Heart left ventricle (tissue), 16 donors: ENCODE measurements at places on chromosomes 1 and 21. TPM values are rescaled to one million over a fixed set of nuclear protein-coding genes. Genes with fewer than 3 reads are reported as not detected.

FAM177B gene
- not detected for polyA plus RNA-seq

TMEM35B gene
- 12.3 TPM for polyA plus RNA-seq

GRCh38 chr1:184060316-184060715 is 8.8 kb downstream of the TSEN15 start:
- DNase-seq = no peak

GRCh38 chr1:236468625-236469024 is 55.2 kb upstream of the LGALS8 start:
- DNase-seq = no peak

DNA sequence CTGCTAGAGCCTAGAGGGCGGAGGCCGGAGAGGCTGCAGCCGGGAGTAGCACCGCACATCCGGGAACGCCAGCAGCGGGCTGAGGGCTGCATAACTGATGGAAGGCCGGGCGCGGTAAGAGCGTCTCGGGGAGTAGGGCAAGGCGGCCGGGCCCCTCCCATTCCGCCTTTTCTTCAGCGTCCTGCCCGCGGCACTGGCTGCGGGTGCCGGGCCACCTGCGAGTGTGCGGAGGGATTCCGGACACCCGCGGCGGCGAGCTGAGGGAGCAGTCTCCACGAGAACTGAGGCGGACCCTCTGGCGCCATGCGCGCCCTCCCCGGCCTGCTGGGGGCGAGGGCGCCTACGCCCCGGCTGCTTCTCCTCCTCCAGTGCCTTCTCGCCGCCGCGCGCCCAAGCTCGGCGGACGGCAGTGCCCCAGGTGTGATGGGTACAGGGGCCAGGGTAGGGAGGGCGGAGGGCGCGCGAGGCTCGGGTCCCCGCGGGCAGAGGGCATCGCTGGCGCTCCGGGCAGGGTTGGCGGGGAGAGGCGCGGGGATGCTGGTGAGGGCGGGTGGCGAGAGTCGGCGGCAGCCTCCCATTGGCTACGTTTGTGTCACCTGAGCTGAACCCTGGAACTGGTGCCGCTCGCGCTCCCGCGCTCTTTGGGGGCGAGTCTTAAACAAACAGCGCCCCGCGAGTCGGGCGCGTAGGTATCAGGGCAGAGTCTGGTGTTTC is 334.4 kb downstream of the SRGAP2C start:
- DNase-seq = peak; percentile 32

- DNase-seq = no peak
Observed at GRCh38 chr1:228811712-228812305, 76.5 kb downstream of the RHOU start.

DNA sequence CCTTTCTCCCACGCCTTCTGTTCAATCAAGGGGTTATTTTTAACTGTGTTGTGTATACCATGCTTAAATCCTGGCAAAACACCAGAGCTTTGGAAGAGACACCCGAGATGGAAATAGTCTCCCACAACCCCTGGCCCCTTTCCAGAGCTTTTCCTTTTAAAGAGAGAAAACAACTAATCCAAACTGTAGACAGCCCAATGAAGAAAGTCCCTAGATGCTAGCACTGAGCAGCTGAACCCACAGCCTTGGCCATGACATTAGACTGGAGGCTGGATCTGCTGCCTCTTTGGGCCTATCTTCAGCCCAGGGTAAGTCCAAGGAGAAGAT is 64.9 kb upstream of the ARTN start:
- DNase-seq = no peak

DNA sequence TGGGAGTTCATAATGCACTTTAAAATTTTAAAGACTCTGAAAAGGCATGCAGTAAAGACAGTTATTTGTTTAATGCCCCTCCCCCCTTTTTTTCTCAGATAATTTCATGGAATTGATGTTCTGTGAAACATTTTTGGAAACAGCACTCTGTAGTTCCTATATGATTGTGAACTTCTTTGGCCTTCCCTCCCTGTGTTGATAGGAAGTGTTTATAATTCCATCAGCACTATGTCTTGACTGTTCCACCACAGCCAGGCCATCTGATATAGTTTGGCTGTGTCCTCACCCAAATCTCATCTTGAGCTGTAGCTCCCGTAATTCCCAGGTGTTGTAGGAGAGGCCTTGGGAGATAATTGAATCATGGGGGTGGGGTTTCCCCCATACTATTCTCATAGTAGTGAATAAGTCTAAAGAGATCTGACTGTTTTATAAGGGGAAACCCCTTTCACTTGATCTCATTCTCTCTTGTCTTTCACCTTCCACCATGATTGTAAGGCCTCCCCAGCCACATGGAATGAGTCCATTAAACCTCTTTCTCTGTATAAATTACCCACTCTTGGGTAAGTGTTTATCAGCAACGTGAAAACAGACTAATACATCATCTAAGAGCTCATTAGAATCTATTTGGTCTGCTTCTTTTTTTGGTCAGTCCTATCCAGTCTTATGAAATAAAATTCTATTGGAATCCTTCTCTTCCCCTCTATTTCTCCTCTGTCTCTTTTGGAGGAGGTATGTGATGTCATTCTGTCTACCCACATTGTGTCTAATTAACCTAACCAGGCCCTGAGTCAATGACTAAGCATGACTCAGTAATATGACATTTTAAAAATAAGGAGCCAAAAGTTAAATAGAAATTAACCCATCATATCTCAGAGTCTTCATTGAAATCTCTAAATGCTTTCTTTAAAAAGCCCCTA is 8.9 kb downstream of the CCDC185 start:
- no peak for DNase-seq

DNA sequence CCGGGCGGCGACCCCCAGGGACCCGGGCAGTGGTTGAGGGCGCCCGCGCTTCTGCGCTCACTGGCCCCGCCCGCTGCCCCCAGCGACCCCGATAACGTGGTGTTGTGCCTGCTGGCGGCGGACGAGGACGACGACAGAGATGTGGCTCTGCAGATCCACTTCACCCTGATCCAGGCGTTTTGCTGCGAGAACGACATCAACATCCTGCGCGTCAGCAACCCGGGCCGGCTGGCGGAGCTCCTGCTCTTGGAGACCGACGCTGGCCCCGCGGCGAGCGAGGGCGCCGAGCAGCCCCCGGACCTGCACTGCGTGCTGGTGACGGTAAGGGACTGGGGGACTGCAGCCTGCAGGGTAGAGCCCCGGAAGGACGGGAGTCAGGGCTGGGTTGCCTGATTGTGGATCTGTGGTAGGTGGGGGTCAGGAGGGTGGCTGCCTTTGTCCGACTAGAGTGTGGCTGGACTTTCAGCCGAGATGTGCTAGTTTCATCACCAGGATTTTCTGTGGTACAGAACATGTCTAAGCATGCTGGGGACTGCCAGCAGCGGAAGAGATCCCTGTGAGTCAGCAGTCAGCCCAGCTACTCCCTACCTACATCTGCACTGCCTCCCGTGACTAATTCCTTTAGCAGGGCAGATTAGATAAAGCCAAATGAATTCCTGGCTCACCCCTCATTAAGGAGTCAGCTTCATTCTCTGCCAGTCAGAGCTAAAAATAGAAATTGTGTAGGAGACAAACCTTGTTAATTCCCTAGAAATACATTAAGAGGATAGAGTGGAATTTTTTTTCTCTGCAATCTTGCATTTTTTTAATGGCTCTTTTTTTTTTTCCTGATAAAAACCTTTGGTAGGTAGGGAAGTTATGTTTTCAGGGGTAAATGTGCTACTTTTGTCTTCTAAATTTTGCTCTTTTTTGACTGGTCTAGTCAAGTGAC is 1.5 kb downstream of the GADD45A start:
- DNase-seq = peak; percentile 91

- peak; percentile 29 for DNase-seq
Observed at GRCh38 chr1:228314658-228315483, 91.8 kb downstream of the TRIM11 start.

DNA sequence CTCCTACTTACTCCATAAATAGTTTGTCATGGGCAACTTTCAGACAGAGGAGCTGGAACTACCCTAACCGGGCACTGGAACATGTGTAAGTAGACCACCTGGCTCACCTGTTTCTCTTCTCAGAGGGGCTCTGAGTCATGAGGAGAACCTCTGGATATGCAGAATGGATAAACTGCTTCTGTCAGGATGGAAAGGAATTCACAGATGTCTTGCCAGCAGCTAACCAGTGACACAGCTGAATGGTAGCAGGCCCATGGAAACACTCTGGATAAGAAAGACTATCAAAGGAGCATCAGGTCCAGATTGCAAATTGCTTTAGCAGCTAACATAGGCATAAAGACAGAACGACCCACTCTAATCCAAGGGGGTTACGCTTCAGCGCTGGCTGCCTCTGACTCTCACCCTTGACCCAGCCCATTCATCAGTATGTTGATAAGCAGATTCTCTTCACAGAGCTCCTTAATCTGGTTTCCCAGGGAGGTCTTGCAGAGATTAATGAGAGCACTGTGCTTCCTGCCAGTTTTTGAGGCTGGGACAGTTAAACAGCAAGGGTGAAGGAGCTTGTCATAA is 54.2 kb downstream of the HIVEP3 start:
- DNase-seq = no peak

DNA sequence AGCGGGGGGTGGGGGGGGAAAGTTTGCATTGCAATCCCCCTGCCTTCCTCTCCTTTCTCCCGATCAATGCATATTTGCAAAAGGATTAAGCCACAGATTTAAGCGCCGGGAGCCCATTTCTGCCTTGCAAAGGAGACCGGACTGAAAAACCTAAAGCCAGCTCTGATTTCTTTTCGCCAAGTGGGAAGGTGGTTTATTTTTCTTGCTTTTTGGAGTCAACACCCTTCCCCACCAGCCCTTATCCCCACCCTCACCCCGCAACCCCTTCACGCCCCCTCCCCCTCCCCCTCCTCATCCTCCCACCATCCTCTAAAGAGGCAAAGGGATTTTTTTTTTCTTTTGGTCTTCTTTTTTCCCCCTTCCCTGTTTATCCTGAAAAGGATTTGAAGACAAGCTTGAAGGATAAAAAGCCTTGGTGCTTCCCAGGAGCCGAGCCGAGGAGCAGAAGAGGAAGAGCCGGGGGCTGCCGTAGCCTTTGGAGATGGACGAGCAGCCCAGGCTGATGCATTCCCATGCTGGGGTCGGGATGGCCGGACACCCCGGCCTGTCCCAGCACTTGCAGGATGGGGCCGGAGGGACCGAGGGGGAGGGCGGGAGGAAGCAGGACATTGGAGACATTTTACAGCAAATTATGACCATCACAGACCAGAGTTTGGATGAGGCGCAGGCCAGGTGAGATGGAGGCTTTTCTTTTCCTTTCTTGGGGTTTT is 513 bp downstream of the PBX1 start:
- peak; percentile 54 for DNase-seq

DNA sequence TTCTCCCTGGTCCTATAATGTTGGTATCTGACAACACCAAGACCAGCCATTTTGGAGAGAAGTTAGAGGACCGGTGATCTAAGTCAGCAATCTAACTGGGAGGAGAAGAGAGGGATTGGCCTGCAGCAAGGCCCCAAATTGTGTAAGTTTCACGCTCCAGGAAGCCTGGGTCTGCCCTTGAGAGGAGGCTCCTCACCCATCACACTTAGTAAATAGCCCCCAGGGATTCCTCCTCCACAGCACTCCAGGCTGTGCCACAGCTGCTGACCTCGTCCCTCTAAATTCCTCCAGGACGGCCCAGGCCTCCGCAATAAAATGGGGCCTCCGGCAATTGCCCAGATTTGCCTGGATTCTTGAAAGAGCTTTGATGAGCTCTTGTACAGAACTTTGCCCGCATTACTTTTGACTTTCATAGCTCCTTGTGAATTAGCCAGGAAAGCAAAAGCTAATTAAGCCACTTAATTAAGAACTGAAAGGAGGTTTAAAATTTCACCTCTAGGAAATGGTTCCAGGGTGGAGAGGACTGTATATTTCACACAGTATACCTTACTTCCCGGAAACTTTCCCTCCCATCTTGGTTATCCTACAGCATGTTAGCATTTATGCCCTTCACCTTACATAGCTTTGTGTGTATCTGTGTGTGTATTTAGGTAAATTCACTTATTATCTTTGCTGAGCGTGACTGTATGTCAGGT is 90.5 kb downstream of the LAMC2 start:
- DNase-seq = no peak

DNA sequence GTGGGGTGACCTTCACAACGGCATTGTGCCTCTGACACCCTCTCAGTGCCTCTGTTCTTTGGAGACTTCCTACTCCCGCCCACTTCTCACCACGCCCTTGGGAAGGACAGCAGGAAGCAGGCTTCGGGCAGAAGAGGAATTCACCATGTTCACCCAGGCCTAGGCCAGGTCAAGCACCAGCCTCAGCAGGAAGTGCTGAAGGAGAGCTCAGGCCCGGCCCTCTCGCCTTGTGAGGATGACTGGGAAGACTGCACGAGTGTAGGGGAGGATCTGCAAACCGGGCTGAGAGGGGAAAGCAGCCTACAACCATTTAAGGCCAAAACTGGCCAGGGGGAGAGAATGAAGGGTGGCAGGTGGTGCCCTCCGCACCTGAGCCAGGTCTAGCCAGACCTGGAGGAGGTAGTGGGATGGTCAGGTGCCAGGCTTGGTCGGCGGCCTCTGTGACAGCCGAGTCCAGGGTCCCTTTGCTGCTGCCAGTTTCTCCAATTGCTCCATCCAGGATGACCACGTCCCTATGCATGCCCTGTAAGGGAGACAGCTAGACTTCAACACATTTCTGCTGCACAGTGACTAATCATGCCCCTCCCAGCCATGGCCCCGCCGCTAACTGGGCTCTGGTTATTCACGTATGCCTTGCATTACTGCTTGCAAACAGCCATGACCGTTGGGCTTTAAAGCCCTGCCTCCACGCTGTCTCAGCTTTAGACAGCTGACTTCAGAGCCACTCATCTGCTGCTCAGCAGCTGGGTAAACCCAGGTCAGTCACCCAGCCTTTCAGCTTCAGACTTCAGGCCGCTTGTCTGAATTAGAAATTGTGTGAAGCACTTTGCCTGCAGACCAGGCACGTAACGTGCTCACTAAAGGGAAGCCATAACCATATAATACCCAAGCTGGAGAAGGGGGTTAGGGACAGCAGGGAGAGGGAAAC is 8.9 kb downstream of the MRTO4 start:
- no peak for DNase-seq

DNA sequence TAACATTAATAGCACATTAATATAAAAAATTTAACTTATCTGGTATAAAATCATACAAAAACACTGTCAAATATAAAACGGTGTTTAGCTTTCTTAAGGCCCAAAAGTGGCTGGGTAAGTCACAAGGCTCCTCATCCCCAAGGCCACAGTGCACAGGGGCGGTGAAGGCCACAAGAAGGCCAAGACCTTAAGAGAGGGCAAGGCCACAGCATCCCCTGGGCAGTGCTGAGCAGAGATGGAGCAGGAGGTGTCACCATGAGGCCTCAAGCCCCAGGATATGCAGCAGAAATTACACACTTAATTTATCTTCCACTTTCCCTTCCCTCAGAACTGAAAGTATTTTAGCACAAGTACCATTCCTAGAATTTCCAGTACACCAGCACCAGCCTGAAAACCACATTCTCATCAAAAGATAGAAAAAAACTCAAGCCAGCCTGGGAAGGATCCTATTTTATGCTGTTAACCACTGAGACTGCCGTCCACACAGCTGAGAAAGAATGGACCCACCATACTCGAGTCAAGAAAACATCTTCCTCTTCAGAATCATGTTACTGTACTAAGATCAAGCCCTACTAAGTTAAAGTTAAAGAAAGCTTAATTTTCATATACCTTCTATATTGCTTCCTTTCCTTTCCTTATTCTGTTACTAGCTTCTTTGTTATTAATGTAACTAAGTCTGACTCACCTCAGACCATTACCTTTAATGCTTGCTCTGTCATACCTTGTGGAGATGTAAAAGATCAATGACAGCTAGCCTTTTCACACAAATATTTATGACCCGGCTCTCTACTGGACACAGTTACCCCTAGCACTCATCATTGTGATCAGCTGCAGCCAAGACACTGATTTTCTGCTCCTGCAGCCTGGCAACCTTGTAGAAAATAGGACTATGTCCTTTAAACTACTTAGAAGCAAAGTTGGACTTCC is 26.4 kb upstream of the FMO1 start:
- DNase-seq = no peak

- peak; percentile 89 for DNase-seq
Observed at GRCh38 chr1:30847358-30847972, 61.1 kb downstream of the SDC3 start.
